Breast epithelium (tissue), 4 donors: ENCODE measurements at places on chromosomes 7 and 10. TPM values are rescaled to one million over a fixed set of nuclear protein-coding genes. Genes with fewer than 3 reads are reported as not detected.

GRCh38 chr10:44313761-44314165, 71.1 kb downstream of the CXCL12 start:
- no peak overlapping the region for H3K27ac ChIP-seq
- H3K4me1 ChIP-seq = peaks cover 9% of the 10 kb centered on the region
- no peaks in the 10 kb centered on the region for H3K27me3 ChIP-seq
- no peak overlapping the region for H3K4me3 ChIP-seq

GRCh38 chr10:113118882-113119281, 168.8 kb downstream of the TCF7L2 start:
- no peaks in the 10 kb centered on the region for H3K4me1 ChIP-seq
- no peak overlapping the region for H3K4me3 ChIP-seq
- H3K27me3 ChIP-seq = no peaks in the 10 kb centered on the region
- DNase-seq = no peak
- no peak overlapping the region for H3K27ac ChIP-seq

DNA sequence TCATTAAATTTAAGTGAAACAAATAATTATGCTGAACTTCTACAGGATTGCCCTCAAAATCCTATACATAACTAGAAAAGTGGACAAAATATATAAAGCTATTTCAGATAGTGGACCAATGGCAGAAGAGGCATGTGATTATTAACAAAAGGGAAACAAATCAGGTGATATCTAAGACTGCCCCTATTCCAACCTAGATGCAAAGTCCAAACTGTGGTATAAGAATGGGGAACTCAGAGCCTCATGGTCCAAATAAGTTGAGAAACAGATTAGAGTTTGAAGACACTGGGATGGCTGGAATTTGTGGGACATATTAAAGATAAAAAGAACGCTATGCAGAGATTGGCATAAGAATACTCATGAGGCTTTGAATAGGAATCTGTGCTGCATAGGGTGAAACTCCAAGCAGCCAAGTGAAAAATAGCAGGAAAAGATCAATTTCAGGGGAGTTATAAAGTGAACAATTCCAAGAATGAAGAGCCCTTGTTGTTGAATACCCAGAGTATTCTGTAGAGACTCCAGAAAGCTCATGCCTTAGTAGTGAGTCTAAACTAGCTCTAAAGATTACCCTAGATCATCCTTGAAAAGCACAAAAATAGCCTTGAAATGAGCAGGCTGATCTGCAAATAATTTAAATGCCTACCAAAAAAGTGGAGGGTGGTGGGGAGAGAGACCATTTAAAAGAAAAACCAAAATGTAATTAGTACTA, 152.4 kb downstream of the IMMP2L start:
- H3K4me3 ChIP-seq = no peak overlapping the region
- no peak for DNase-seq
- H3K4me1 ChIP-seq = no peaks in the 10 kb centered on the region
- H3K27me3 ChIP-seq = no peaks in the 10 kb centered on the region
- no peaks in the 10 kb centered on the region for H3K36me3 ChIP-seq
- no peak overlapping the region for H3K27ac ChIP-seq

DNA sequence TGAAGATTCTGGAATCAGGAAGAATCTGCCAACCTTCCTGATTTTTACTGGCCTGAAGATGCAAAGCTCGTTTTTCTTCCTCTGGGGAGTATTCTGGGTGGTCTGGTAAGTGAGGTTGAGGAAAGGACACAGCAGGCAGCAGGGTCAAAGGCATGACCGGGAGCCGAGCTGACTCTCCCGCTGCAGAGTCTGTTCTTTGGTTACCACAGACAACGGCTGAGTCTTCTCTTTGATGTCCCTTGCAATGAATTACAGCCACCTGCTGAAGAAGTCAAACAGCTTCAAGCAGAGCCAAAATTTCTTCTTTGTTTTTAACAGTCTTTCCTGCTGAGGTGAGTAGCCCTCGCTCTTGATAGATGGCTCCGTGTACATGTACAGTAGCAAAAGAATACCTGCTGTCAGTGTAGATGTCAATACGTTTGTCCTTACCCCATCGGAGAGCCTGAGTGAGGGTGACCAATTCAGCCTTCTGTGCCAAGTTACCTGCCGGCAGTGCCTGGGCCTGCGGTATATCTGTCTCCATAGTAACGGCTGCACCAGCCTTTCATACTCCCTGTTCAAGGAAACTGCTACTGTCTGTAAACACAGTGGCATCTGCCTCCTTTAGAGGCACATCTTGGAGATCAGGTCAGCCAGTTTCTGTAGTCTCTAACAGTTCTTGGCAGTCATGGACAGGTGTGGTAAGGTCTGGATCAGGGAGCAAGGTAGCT, 76.4 kb downstream of the PRR15 start:
- H3K27me3 ChIP-seq = no peaks in the 10 kb centered on the region
- H3K4me1 ChIP-seq = no peaks in the 10 kb centered on the region
- H3K36me3 ChIP-seq = no peaks in the 10 kb centered on the region
- H3K4me3 ChIP-seq = no peak overlapping the region
- no peak for DNase-seq

GRCh38 chr7:95427914-95428516, 6.8 kb downstream of the PON2 start:
- H3K27me3 ChIP-seq = no peaks in the 10 kb centered on the region
- DNase-seq = no peak
- no peaks in the 10 kb centered on the region for H3K36me3 ChIP-seq
- no peak overlapping the region for H3K27ac ChIP-seq
- no peaks in the 10 kb centered on the region for H3K4me1 ChIP-seq

GRCh38 chr7:140686921-140687320, 9.6 kb upstream of the NDUFB2 start:
- no peaks in the 10 kb centered on the region for H3K4me1 ChIP-seq
- DNase-seq = no peak
- H3K27ac ChIP-seq = no peak overlapping the region
- no peaks in the 10 kb centered on the region for H3K27me3 ChIP-seq
- no peak overlapping the region for H3K4me3 ChIP-seq
- H3K36me3 ChIP-seq = peaks cover 4% of the 10 kb centered on the region

DNA sequence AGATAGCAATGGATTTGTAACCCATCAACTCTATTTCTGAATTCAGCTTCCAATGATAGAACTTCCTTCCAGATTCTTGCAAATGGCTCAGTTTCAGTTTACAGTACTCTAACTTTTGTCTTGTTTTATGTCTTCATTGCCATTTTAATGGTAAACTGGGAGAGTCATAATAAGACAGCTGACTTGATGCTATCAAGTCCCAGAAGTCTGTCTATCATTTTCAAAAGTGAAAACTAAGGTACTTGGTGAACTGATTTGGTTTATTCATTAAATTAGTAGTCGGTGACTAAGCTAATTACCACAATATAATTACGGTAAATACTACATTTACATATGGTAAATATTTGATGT, 25.0 kb downstream of the RTKN2 start:
- peak overlapping the region; percentile 37 for H3K4me3 ChIP-seq
- no peaks in the 10 kb centered on the region for H3K36me3 ChIP-seq
- H3K27me3 ChIP-seq = no peaks in the 10 kb centered on the region
- peak overlapping the region; percentile 40 for H3K27ac ChIP-seq
- no peaks in the 10 kb centered on the region for H3K4me1 ChIP-seq

GRCh38 chr7:156224833-156225225, 412.6 kb upstream of the SHH start:
- no peaks in the 10 kb centered on the region for H3K36me3 ChIP-seq
- peaks cover 3% of the 10 kb centered on the region for H3K27me3 ChIP-seq
- H3K4me3 ChIP-seq = no peak overlapping the region
- no peak for DNase-seq
- no peaks in the 10 kb centered on the region for H3K4me1 ChIP-seq

- DNase-seq = no peak
- H3K4me1 ChIP-seq = no peaks in the 10 kb centered on the region
- H3K36me3 ChIP-seq = no peaks in the 10 kb centered on the region
- H3K27ac ChIP-seq = no peak overlapping the region
- H3K4me3 ChIP-seq = no peak overlapping the region
These were observed 17.5 kb upstream of the KIF20B start for GRCh38 chr10:89683883-89684282.

GRCh38 chr7:16512097-16512496, 14.5 kb upstream of the LRRC72 start:
- H3K36me3 ChIP-seq = no peaks in the 10 kb centered on the region
- no peak overlapping the region for H3K4me3 ChIP-seq
- no peaks in the 10 kb centered on the region for H3K27me3 ChIP-seq
- DNase-seq = no peak
- no peak overlapping the region for H3K27ac ChIP-seq
- H3K4me1 ChIP-seq = no peaks in the 10 kb centered on the region

DNA sequence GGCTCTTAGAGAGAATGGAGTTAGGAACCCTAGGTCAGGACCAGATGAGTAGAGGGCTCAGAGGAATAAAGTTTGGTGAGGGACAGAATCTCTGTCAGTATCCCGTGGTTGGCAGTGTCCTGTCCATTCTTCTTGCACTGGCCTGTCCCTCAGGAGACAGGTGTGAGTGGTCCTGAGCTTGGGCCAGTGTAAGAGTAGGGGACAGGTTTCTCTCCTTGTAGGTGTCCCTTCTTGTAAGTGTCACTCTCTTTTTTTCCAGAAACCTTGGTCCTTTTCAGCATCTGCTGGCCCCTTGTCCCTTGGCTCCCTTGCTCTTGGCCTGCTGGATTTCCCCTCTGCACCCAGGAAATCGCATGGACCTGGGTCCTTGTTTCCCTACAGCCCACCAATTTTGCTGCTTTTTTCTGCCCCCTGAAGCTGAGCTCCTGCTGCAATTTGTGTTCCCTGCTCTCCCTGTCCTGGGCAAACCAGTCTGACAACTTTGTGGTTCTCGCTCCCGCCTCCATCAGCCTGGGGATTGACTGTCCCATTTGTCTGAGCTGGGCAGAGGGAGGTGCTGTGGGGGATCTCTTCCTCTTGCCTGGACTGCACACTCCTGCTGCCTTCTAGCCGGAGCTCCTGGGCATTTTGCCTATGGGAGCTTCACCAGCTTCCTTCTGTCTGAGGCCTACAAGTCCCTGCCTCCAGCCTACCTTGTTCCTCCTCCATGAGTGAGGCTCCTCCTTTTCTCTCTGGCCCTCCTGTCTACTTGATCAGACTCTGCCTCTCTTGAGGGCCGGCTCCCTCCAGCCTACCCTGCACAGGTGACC, 6.5 kb downstream of the TSPAN14 start:
- H3K36me3 ChIP-seq = no peaks in the 10 kb centered on the region
- no peak overlapping the region for H3K4me3 ChIP-seq
- H3K27me3 ChIP-seq = no peaks in the 10 kb centered on the region
- peak overlapping the region; percentile 92 for H3K27ac ChIP-seq

GRCh38 chr10:85761906-85762445, 604.6 kb downstream of the GRID1 start:
- H3K4me3 ChIP-seq = no peak overlapping the region
- no peak overlapping the region for H3K27ac ChIP-seq
- H3K36me3 ChIP-seq = no peaks in the 10 kb centered on the region
- no peaks in the 10 kb centered on the region for H3K4me1 ChIP-seq
- H3K27me3 ChIP-seq = no peaks in the 10 kb centered on the region

DNA sequence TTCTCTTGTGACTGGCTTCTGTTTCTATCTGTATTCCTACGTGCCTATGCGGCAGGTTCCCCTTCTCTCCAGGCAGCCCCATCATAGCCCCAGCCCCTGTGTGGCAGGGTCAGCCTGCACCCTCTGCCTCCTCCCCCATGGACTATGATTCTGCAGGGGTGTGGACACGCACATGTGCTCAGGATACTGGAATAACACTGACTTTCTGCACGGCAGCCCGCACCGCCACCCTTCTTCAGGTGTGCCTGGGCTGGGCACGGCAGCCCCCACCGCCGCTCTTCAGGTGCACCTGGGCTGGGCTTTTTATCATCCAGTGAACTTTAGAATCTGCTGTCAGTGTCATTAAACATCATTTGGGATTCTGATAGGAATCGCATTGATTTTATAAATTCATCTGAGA, 202.6 kb upstream of the PPP2R2D start:
- H3K27ac ChIP-seq = no peak overlapping the region
- H3K4me3 ChIP-seq = no peak overlapping the region
- H3K36me3 ChIP-seq = no peaks in the 10 kb centered on the region
- no peak for DNase-seq
- H3K27me3 ChIP-seq = no peaks in the 10 kb centered on the region

- no peak overlapping the region for H3K27ac ChIP-seq
- no peaks in the 10 kb centered on the region for H3K4me1 ChIP-seq
- H3K27me3 ChIP-seq = no peaks in the 10 kb centered on the region
- H3K4me3 ChIP-seq = no peak overlapping the region
These were observed 315.1 kb downstream of the BBS9 start for GRCh38 chr7:33444511-33444910.

DNA sequence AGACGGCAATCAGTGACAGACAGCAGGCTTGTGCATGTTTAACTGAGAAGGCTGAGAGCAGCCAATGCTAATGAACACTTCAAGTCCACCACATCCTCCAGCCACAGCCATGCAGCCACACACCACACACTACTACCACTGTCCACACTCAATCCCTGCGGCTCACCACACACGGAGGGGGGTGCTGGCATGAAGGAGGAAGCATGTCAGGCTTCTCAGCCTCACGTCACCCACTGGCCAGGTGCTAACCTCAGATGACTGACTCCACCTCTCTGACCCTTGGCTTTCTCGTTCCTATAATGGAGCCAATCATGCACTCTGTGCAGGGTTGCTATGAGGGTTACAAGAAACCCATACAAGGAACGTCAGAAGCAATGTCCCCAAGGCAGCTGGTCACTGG, 165.4 kb upstream of the RNF32 start:
- no peak overlapping the region for H3K4me3 ChIP-seq
- no peaks in the 10 kb centered on the region for H3K27me3 ChIP-seq
- H3K4me1 ChIP-seq = no peaks in the 10 kb centered on the region
- no peak overlapping the region for H3K27ac ChIP-seq
- no peaks in the 10 kb centered on the region for H3K36me3 ChIP-seq

Gene SRGN
- total RNA-seq = 97.2 TPM

Gene DNAJB12
- 38.4 TPM for total RNA-seq

Gene SMKR1
- not detected for total RNA-seq

Gene MRC1
- total RNA-seq = 29.3 TPM

Gene EFCAB10
- total RNA-seq = not detected

Gene NAT16
- total RNA-seq = not detected
